C1 segment of cervical spinal cord (tissue), 14 donors: ENCODE measurements at places on chromosomes 4 and X.

- DNase-seq = no peak
These were observed 59.0 kb downstream of the EVC start for GRCh38 chr4:5770051-5770450.

GRCh38 chr4:1469607-1470392 is 63.6 kb upstream of the NKX1-1 start:
- DNase-seq = no peak

- DNase-seq = no peak
These were observed 124.9 kb downstream of the STOX2 start for GRCh38 chr4:184030036-184030435.

GRCh38 chr4:72118017-72118416 is 86.2 kb downstream of the NPFFR2 start:
- no peak for DNase-seq

DNA sequence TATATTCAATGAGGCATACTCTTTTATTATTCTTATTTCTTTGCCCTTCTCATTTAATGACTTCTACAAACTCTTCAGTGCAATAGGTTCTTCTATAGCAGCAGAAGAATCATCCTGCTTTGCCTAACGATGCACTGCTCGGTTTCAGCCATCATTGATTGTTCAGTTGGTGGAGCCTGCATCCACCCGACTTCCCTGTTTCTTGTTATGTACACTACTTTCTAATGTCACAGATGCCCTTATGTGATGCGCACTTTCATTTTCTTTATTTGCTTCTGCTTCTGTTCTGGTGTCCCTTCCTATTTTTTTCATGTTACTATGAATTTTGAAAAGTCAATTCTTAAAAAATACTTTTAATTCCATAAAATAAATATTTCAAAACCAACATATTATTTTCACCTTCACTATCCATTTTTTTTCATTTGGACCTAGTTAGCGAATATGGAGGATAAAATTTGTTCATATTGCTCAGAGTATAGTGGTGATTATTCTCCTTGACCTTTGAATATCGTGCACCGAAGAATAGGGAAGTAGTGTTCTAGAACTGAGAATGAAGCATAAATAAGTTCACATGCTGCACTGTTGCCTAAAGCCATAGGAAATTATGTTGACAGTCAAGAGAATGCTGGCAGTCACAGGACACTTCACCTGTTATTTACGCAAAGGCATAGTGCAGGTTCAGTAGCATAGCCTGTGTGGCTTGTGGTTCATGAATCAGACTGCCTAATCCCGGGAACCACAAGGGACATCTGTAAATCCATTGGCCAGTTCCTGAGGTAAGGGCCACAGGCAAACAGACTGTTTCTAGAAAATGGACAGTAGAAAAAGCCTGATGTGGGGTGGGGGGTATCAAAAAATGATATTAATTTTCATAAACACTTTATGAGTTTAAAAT is 21.3 kb upstream of the SFRP2 start:
- no peak for DNase-seq

DNA sequence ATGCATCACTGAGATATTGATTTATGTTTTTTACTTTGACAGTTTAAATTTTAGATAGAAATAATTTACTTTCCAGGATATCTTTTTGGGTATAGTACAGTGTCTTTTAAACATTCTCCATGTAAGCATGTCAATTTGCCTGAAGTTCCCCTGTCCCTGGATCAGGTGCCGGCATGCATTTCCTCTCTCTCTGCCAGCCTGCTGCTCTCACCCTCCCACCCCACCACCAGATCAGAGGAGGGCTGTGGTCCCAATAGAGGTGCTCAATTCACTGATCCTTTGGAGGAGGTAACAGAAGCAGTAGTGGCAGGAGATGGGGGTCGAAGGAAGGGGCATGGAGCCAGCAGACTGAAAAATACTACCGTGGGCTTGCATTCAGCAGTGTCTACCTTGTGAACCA is 28.3 kb upstream of the DSPP start:
- DNase-seq = no peak

GRCh38 chrX:48696909-48697727 is 584 bp downstream of the SUV39H1 start:
- no peak for DNase-seq

- DNase-seq = no peak
These were observed 11.8 kb upstream of the MAN2B2 start for GRCh38 chr4:6562931-6563901.

GRCh38 chrX:100647739-100648138 is 3.7 kb downstream of the SRPX2 start:
- no peak for DNase-seq
